CD8-positive, alpha-beta memory T cell (primary cell): ENCODE measurements at places on chromosomes 7 and 10.

DNA sequence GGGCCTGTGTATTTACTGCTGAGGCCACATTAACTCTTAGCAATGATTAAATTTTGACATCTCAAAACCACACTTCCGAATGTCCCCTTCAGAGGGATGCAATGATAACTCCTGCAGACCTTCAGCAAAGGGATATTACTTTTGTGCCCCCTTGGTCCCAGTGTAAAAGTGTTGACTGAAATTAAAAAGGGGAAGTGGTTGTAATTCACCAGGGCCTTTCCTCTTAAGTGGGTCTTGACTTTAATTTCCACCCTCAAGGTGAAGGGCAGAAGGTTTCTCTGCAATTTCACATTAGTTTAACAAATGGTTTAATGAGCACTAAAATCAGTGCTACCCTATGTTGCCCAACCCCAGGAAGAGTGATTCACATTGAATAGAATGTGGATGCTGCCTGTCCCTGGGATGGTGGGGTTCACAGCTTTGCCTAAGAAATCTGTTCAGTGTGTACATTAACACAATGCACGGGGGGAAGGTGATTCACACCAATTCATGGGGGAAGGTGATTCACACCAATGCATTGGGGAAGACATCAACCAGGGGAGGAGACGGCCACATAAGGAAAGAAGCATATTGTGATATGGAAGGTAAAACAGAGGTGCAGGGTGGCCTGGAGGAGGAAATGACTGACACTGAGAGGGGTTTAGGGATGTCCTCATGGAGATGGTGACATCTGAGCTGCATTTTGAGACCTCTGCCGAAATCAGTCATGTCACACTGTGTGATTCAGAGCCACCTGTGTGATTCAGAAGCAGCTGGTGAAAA lies 19.4 kb upstream of the TNS3 start:
- no peak for DNase-seq
- H3K4me3 ChIP-seq: no peak overlapping the region
- no peaks in the 10 kb centered on the region for H3K36me3 ChIP-seq
- no peak overlapping the region for H3K27ac ChIP-seq
- H3K27me3 ChIP-seq: no peaks in the 10 kb centered on the region

- no peaks in the 10 kb centered on the region for H3K4me1 ChIP-seq
- no peak overlapping the region for H3K4me3 ChIP-seq
- H3K27me3 ChIP-seq: no peaks in the 10 kb centered on the region
These were observed 62.1 kb downstream of the TPST1 start for GRCh38 chr7:66267249-66267648.

DNA sequence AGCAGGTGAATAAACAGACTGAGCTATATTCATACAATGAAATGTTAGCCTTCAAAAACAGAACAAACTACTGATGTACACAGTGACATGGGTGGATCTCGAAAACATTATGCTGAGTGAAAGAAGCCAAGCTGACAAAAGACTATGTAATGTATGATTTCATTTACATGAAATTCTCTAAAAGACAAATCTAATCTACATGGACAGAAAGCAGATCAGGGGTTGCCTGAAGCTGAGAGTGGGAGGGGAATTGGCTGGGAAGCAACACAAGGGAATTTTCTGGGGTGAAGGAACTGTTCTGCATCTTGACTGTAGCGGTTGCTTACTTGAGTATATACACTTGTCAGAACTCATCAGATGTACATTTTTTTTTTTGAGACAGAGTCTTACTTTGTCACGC lies 121.7 kb upstream of the SVIL start:
- H3K36me3 ChIP-seq: no peaks in the 10 kb centered on the region
- H3K27me3 ChIP-seq: no peaks in the 10 kb centered on the region
- H3K27ac ChIP-seq: no peak overlapping the region
- no peak for DNase-seq
- no peaks in the 10 kb centered on the region for H3K4me1 ChIP-seq

- no peak for DNase-seq
- no peak overlapping the region for H3K27ac ChIP-seq
- no peak overlapping the region for H3K4me3 ChIP-seq
- no peaks in the 10 kb centered on the region for H3K4me1 ChIP-seq
These were observed 10.3 kb upstream of the WDR86 start for GRCh38 chr7:151420144-151420543.

DNA sequence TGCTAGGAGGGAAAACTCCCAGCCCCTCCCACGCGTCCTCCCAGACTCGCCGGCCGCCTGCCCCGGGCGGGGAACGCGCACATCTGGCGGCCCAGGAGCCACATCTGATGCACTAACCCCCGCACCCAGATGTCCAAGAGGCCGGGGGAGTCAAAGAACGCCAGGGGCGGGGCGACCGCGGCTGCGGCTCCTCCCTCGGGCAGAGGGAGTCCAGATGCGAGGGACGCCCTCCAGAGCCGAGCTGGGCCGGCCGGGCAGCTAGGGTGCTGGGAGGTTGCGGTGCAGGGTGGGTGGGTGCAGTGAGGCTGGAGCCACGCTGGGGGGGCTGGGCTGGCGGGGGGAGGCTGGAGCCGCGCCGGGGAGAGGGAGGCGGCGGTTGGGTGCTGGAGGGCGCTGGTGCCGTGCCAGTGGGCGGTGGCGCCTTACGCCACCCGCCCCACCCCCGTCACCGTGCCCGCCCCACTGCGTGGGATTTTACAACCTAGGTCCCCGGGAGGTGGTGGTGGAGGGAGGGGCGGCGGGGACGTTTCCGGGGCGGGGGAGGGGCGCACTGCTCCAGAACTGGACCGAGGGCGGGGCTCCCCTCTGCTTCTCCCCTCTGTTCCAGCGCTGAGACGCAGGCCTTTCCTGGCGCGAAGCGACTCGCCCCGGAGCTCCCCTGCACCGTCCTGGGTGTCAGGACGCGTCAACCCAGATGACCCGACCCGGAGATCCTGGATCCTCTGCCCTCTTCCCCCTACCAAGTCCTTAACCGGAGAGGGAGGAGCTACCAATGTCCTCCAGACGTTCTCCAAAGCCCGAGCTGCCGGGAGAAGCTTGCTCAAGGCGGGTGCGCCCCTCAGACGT lies 109.1 kb downstream of the REEP3 start:
- no peaks in the 10 kb centered on the region for H3K27me3 ChIP-seq
- H3K4me3 ChIP-seq: peak overlapping the region; percentile 88
- no peaks in the 10 kb centered on the region for H3K36me3 ChIP-seq
- peaks cover 10% of the 10 kb centered on the region for H3K4me1 ChIP-seq
- peak overlapping the region; percentile 79 for H3K27ac ChIP-seq

DNA sequence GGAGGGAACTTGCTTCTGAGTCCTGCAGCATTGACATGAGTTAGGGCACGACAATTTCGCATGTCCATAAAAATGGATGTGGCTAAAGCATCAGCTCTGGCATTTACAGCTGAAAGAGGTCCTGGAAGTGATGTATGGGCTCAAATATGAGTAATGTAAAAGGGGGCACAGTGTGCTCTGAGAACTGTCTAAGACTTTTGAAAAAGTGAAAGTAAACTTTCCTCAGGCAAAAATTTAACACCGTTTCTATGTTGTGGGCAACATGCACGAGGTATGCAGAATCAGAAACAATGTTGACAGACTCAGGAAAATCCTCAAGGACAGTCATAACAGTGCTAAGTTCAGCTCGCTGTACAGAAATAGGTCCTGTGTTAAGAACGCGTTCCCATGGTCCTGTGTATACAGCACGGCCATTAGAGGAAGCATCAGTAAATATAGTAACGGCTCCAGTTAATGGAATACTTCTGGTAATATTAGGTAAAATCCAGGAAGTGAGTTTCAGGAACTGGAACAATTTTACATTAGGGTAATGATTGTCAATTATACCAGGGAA lies 37.9 kb upstream of the AKR1C2 start:
- no peaks in the 10 kb centered on the region for H3K36me3 ChIP-seq
- no peaks in the 10 kb centered on the region for H3K4me1 ChIP-seq
- DNase-seq: no peak
- H3K27ac ChIP-seq: no peak overlapping the region
- no peaks in the 10 kb centered on the region for H3K27me3 ChIP-seq
- no peak overlapping the region for H3K4me3 ChIP-seq

GRCh38 chr7:27641581-27642230 lies 21.0 kb downstream of the HIBADH start:
- H3K27ac ChIP-seq: no peak overlapping the region
- no peak overlapping the region for H3K4me3 ChIP-seq
- H3K36me3 ChIP-seq: no peaks in the 10 kb centered on the region
- H3K27me3 ChIP-seq: no peaks in the 10 kb centered on the region

DNA sequence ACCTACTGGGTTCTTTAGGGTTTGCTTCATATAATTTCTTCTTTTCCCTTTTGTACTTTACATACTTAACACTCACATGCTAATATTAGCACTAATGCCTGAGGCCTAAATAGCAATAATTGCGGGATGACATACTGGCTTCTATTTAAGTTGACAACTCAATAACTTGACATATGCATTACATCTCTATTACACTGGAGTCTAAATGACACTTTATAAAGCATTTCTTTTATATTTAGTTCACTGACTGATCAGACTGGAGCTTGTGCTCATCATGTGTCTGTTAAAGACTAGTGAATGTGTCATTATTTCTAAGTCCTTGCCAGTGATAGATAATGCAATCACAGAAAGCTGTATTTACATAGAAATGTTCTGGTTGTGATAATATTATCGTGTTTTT lies 472.1 kb upstream of the SEMA3A start:
- no peak for DNase-seq
- no peaks in the 10 kb centered on the region for H3K36me3 ChIP-seq
- no peak overlapping the region for H3K27ac ChIP-seq
- no peaks in the 10 kb centered on the region for H3K27me3 ChIP-seq

- DNase-seq: no peak
- no peaks in the 10 kb centered on the region for H3K36me3 ChIP-seq
- no peak overlapping the region for H3K27ac ChIP-seq
- H3K4me1 ChIP-seq: no peaks in the 10 kb centered on the region
- H3K4me3 ChIP-seq: no peak overlapping the region
These were observed 75.0 kb upstream of the GPR22 start for GRCh38 chr7:107394831-107395230.

GRCh38 chr10:34768972-34769330 lies 46.1 kb downstream of the PARD3 start:
- H3K4me3 ChIP-seq: no peak overlapping the region
- no peak for DNase-seq
- H3K36me3 ChIP-seq: no peaks in the 10 kb centered on the region

- H3K36me3 ChIP-seq: no peaks in the 10 kb centered on the region
- no peak overlapping the region for H3K4me3 ChIP-seq
- H3K27me3 ChIP-seq: peaks cover 6% of the 10 kb centered on the region
- H3K4me1 ChIP-seq: no peaks in the 10 kb centered on the region
- no peak for DNase-seq
These were observed 65.9 kb downstream of the PDGFA start for GRCh38 chr7:453597-454306.

DNA sequence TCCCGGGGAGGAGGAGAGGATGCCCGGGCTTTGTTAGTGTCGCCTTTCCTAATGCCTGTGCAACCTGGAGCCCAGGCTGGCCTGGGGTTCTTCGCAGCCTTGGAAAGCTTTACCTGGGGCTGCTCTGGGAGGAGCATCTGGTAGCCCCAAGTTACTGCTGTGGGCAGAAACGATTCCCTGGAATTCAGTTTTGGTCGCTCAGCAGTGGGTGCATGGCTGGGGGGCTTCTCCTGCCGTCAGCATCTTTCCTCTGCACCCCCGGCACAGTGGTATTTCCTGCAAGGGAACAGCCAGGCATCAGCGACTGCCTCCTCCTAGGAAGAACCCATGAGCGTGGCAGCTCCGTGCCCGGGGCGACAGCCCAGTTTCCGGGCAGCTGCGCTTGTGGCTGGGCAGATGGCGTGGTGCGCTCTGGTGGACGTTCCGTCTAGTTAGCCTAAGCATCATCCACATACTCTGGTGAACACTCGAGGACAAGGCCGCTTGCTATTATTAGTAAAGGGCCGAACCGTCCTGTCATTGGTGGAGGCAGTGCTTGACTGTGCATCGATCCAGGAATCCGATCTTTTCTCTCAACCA lies 107.0 kb upstream of the BTBD16 start:
- no peaks in the 10 kb centered on the region for H3K36me3 ChIP-seq
- DNase-seq: no peak
- no peak overlapping the region for H3K27ac ChIP-seq
- no peak overlapping the region for H3K4me3 ChIP-seq
- H3K27me3 ChIP-seq: peaks cover 3% of the 10 kb centered on the region

DNA sequence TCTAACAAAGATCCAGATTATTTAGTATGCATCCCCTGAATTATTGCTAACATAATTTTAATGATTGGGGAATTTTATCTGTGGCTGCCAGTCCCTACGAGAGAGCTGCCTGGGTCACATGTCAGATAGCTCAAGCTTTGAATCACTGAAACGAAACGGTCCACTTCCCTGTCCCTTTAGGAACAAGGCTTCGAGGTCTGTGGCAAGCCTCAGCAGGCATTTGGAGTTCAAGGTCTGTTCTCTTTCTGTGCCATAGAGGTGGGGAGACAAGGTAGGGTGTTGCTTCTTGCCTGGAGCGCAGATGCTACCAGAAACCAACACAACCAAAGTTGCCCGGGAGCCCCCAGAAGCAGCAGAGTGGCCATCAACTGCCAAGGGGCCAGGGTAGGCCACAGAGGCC lies 13.9 kb upstream of the SH2D4B start:
- no peak for DNase-seq
- no peaks in the 10 kb centered on the region for H3K36me3 ChIP-seq
- H3K27me3 ChIP-seq: no peaks in the 10 kb centered on the region

GRCh38 chr7:115085421-115085820 lies 163.5 kb downstream of the MDFIC start:
- H3K27ac ChIP-seq: no peak overlapping the region
- H3K4me1 ChIP-seq: no peaks in the 10 kb centered on the region
- no peaks in the 10 kb centered on the region for H3K27me3 ChIP-seq
- H3K36me3 ChIP-seq: no peaks in the 10 kb centered on the region
- H3K4me3 ChIP-seq: no peak overlapping the region

- no peak for DNase-seq
- no peaks in the 10 kb centered on the region for H3K27me3 ChIP-seq
- no peaks in the 10 kb centered on the region for H3K36me3 ChIP-seq
- peaks cover 14% of the 10 kb centered on the region for H3K4me1 ChIP-seq
These were observed 1.3 kb upstream of the DMBT1 start for GRCh38 chr10:122559228-122559627.

DNA sequence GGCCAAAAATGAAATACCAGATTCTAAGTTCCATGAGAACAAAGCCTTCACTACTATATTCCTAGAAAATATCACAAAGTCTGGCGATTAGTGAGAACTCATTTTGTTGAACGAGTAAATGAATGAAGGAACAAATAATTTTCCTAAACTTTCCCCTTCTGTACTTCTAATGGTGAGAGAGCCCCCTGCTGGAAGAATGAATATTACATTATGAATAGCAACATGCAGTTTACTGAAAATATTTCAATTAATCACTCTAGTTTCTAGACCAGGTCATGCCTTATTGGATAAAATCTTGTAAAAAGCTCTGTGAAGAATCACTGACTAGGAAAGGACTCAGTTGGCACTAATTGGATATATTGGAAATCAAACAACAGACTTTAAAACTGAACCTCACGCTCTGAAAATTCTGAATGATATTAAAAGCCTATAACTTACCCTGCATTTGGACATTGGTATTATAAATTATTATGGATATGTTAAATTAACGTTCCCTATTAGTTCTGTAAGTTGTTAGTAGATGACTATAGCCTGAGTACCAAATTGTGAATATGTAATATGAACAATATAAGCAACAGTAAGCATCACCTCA lies 32.4 kb upstream of the MTPN start:
- DNase-seq: no peak
- H3K36me3 ChIP-seq: no peaks in the 10 kb centered on the region
- H3K4me3 ChIP-seq: no peak overlapping the region
- no peaks in the 10 kb centered on the region for H3K4me1 ChIP-seq

GRCh38 chr7:159196584-159196983 lies 51.9 kb upstream of the VIPR2 start:
- H3K27ac ChIP-seq: peak overlapping the region; percentile 49
- no peaks in the 10 kb centered on the region for H3K36me3 ChIP-seq
- no peak for DNase-seq
- no peaks in the 10 kb centered on the region for H3K27me3 ChIP-seq
